Activated naive CD8-positive, alpha-beta T cell treated with anti-CD3 and anti-CD28 coated beads for 36 hours (primary cell): ENCODE measurements at places on chromosomes 3 and 15.
A peak's percentile ranks its signal among the peaks of the same experiment; 100 is the strongest.

DNA sequence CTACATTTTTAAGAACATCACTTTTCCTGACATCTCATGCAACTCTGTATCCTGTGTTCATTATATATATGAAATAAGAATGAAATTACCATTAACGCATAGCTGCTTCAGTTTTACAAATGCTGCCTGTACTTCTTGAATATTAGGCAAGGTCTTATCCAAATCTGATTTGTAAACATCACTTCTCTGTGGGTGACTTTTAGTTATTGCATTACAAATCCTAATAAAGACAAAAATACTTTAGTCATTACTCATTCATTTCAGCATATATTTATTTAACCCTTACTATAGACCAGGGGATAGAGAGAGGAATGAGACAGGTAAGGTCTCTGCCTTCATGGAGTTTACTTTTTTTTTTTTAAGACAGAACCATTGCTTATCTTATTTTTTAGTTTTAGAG, 36.8 kb downstream of the MTMR10 start:
- H3K27me3 ChIP-seq: no peaks in the 10 kb centered on the region
- peaks cover 5% of the 10 kb centered on the region for H3K4me1 ChIP-seq
- peaks cover 43% of the 10 kb centered on the region for H3K36me3 ChIP-seq
- H3K27ac ChIP-seq: no peak overlapping the region
- DNase-seq: no peak
- no peak overlapping the region for H3K4me3 ChIP-seq

- DNase-seq: no peak
- H3K4me3 ChIP-seq: no peak overlapping the region
Measured at GRCh38 chr3:120699333-120699732, 17.3 kb upstream of the HGD start.

DNA sequence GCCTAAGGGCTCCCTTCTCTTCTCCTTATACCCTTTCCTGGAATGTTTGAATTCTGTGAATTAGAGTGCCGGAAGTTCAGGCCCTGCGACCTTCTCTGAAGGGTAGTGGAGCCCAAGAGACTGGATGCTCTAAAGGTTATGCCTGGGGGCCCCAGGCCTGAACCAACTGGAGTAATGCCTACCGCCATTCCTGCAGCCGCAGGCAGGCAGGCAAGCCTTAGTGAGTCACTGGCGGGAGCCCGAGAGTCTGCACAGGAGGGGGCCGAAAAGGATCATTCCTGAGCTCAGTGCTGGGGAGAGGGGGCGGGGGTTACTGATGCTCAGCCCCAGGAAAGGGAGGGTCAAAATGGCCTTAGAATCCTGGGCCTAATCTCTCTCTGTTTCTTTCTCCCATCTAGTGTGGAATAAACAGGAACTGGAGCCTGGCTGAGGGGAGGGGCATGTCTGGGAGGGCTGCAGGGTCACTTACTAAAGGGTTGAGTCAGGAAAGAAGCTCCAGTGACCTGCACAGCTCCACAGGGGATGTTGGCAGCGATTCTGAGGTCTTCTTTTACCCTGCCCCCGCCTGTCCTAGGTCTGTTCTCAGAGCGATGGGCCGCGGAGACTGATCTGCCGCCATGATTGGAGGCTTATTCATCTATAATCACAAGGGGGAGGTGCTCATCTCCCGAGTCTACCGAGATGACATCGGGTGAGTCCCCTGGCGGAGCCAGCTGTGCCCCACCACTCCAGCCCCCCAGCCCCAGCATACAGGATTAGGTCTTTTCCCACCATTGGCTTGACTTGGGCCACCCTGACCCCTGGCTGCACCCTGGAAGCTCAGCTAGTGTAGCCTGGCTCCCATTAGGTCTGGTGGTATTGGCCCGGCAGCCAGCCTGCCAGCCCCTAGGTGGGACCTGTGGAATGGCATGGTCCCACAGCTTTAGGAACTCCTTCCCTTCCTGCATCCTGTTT, 2.0 kb downstream of the AP2M1 start:
- no peak overlapping the region for H3K27ac ChIP-seq
- H3K4me3 ChIP-seq: peak overlapping the region; percentile 98
- H3K27me3 ChIP-seq: no peaks in the 10 kb centered on the region
- H3K36me3 ChIP-seq: peaks cover 12% of the 10 kb centered on the region
- H3K4me1 ChIP-seq: peaks cover 20% of the 10 kb centered on the region

GRCh38 chr15:35630985-35631384, 85.0 kb upstream of the DPH6 start:
- H3K27ac ChIP-seq: no peak overlapping the region
- H3K36me3 ChIP-seq: no peaks in the 10 kb centered on the region
- no peak for DNase-seq
- H3K4me3 ChIP-seq: no peak overlapping the region
- peaks cover 31% of the 10 kb centered on the region for H3K27me3 ChIP-seq
- no peaks in the 10 kb centered on the region for H3K4me1 ChIP-seq
